Naive thymus-derived CD8-positive, alpha-beta T cell (primary cell): ENCODE measurements at places on chromosomes 4 and X. TPM values are rescaled to one million over a fixed set of nuclear protein-coding genes. Genes with fewer than 3 reads are reported as not detected.

GRCh38 chr4:80259817-80260216 lies 6.6 kb upstream of the FGF5 start:
- no peak for DNase-seq

DNA sequence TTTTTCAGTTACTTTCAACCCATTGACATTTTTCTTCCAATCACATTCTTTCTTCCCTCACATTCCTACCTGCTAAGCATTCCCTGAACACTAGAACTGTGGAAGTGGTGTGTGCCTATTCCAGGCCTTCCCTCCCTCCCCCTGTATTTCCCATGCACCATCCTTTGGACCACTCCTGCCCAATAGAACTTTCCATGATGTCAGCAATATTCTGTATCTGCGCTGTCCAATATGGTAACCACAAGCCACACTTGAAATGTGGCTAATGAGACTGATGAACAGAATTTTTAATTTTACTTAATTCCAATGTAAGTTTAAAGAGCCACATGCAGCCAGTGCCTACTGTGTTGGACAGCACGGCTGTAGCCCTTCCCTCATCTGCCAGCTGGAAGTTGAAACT lies 57.5 kb downstream of the DCTD start:
- DNase-seq: no peak

DNA sequence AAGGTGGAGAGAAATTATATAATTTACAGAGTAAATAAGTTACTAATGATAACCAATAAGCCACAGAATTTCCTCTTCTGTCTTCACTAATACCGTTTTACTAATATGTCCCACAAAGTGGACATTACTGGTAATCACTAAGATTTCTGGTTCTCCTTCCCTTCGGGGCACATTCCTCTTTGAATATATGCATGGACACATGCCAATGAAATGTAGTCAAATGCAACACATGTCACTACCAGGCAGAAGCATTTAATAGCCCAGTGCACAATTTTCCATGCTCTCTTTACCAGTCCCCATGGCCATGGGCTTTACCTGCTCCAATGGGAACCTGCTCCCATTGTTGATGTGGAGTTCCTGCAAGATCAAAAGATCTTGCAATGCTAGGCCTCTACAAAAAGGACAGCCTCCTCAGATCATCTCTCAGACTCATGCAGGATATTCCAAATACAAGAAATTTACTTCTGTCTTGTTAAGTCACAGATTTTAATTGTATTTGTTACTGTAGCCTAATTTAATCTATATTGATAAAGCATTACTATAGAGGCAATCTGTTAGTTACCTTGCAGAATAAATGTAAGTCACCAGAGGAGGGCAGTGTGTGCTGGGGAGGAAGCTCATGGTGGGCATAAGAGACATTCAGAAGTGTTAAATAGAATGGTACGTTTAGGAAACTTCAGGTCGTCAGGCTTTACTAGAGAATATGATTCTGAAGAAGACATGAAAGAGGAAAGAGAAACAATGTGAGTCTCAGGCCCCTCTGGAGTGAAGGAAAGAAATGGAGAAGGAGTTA lies 37.1 kb upstream of the INPP4B start:
- no peak for DNase-seq

DNA sequence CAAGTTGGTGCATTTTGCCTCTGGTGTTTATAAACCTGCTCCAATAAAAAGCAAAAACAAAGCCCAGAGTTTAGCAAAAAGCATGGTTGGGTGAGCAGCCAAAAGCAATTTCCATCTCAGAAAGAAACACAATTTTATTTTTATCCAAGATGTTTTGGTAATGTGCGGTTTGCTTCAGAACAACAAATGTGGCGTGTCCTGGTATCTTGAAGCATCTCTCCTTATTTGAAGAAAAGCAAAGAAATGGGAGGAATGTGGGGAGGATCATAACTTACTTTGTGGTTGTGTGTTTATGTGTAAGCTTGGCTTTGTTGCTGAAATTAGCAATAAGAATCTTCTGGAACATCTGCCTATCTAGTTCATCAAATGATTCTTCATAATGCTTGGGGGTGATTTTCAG lies 88.3 kb upstream of the DDX3X start:
- no peak for DNase-seq

DNA sequence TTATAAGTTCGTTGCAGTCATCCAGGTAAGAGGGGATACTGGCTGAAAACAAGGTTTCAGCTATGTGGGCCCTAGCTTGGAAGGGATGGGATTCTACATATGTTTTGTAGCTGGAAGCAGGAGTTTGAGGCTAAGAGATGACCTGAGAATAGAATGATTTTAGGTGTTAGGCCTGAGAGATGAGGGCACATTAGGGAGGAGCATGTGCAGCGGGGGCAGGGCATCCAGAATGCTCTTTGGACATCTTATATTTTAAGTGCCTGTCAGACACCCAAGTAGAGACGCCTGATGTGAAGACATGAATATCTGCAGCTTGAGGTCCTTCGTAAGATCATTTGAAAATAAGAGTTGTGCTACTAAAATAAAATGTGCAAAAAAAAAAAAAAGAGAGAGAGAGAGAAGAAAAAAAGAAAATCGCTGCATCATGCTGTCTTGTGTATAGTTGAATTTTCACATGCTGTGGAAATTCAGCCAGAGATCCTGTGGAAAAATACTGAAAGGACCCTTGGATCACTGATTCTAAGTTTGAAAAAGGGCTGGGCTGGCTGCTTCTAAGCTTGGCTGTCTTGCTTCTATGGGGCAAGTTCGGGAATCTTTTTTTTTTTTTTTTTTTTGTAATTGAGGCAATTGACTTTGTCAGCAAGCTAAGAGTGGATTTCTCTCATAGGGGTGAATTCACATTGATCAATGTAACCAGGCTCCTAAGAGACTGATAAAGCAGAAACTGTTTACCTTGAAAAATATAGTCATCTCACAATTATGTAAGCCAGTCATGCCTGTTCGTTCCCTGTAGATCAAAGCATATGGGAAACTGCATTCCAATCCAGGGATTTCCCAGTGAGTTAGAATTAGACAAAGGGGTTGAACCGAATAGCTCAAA lies 341.0 kb upstream of the GATB start:
- no peak for DNase-seq

DNA sequence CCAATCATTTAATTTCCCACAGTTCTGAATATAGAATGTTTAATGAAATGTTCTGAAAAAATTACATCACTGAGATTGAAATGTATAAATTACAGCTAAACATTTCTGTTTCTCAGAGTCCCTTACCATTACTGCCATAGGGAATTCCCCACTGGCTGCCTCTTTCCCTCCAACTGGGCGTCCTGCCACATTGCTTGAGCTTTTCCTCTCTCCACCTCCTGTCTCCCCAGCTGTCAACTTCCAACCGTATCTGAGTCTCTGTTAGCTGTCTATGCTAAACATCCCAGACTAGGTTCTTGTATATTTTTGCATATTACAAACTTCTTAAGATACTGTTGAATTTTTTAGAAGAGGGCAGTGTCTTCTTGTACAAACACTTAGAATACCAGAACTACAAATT lies 407.3 kb upstream of the SLIT2 start:
- no peak for DNase-seq

TGIF2LX gene
- not detected for total RNA-seq

DNA sequence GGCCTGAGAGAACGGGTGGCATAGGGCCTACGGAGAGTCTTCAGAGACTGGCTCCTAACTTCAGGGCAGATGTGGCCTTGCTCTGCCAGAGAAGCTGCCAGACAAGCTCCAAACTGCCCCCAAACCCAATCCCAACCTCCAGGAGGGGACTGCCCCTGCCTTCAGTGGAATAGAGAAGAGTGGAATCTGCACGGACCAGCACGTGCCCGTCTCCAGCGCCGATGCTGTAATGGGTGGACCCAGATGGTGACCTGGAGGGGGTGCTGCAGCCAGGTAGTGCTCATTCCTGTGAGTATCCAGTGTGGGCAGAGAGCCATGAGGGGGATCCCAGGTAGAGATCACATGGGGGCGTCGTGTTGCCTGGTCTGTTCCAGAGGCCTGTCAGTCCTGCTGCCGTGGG lies 73.2 kb upstream of the NKX1-1 start:
- no peak for DNase-seq

DNA sequence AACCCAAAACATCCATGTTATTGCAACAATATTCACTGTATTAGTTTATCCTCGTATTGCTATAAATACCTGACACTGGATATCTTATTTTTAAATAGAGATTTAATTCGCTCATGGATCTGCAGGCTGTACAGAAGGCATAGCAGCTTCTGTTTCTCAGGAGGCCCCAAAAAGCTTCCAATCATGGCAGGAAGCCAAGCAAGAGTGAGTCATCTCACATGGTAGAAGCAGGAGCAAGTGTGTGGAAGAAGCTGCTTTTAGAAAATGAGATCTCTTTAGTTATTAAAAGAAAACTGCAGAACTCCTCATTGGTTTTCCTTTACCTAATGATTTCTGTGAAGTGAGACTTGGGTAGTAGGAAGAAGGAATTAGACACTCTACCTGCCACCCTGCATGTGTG lies 16.4 kb downstream of the ZNF732 start:
- DNase-seq: no peak

PRAF2 gene
- 24.6 TPM for total RNA-seq

DNA sequence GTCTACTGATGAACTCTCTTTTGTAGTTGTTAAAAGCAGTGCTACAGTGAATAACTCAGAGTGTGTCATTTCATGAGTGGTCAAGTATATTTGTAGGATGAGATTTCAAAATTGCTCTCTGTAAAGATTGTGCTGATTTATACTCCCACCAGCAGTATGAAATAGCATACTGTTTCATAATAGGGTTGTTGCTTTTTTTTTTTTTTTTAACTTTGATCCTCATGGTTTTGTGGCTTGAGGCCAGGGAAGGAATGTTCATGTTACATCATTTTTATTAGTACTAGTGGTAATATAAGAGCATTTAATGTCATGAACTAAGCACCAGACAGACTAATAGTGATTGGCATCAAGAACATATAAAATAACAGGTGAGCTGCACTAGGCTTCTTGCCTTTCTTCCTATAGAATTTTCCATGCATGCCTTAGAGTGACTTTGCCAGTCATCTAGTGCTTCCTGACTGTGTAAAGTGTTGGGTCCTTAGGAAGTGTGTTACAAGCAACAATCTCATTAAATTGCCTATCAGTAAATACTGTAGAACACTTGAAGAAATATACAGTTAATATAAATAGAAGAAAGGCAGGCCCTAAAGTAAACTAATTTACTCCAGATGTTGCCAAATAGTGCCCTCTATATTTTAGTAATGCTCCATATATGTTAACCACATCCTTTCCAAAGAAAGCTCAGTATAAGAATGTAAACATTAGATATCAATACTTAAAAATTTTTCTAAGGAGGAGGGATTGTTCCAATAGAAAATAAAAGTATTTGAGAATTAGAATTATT lies 38.6 kb upstream of the MSMO1 start:
- no peak for DNase-seq

GRCh38 chrX:65726715-65727114 lies 59.3 kb downstream of the MSN start:
- DNase-seq: no peak

GRCh38 chr4:113636877-113637276 lies 124.7 kb downstream of the CAMK2D start:
- DNase-seq: peak; percentile 7

ERVMER34-1 gene
- not detected for total RNA-seq

FGFBP2 gene
- 12.8 TPM for total RNA-seq

RAB39B gene
- 13.5 TPM for total RNA-seq

ZNF275 gene
- 14.8 TPM for total RNA-seq

GRCh38 chr4:182913036-182913435 lies 4.2 kb downstream of the DCTD start:
- no peak for DNase-seq

DNA sequence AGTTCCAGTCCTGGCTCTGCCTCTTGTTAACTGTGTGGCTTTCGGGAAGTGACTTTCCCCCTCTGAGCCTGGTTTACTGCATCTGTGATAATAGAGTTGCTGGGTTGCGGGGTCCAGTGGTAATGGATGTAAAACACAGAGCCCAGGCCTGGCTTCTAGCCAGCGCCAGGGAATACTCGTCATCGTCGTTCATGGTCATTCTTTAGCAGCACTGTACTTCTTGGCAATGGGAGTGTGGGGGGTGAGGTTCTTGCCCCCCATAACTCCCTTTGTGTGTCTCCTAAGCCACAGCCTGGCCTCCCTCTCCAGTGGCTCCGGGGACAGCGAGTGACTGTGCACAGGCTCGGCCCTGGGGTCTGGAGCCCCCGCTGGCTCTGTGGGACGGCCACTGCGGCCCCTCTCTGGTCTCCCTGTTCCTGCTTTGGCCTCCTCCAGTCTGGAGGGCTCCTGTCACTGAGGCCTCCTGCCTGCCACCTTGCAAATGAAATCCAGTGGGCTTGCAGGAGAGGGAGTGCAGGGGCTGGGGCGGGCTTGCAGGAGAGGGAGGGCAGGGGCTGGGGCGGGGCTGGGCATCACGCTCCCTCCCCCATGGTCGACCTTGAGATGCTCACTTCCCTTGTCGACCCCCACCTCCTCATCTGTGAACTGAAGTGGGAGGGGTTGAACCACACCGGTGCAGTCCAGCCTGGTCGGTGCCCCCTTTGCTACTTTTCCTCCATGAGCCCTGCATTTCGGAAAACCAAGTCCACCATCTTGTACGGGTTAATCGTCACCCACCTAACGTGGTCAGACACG lies 13.2 kb downstream of the PSAPL1 start:
- no peak for DNase-seq

PNMA5 gene
- total RNA-seq: not detected

RHOH gene
- total RNA-seq: 249 TPM

DNA sequence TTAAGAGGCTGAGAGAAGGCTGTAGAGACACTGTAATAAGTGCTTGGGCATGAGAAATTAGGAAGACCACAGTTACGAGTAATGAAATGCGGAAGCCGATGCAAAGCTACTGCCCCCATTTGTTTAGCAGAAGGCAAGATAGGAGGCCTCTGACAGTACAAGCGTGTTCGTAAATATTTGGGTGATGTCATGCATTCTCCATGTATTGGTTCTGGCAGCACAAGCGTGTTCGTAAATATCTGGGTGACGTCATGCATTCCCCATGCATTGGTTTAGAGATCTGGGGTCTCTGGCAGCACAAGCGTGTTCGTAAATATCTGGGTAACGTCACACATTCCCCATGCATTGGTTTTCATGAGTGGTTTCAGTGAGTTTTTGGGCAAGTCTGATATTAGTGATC lies 661.5 kb upstream of the FRG1 start:
- no peak for DNase-seq

GRCh38 chrX:70196961-70197720 lies 19.9 kb downstream of the DGAT2L6 start:
- DNase-seq: peak; percentile 56

DNA sequence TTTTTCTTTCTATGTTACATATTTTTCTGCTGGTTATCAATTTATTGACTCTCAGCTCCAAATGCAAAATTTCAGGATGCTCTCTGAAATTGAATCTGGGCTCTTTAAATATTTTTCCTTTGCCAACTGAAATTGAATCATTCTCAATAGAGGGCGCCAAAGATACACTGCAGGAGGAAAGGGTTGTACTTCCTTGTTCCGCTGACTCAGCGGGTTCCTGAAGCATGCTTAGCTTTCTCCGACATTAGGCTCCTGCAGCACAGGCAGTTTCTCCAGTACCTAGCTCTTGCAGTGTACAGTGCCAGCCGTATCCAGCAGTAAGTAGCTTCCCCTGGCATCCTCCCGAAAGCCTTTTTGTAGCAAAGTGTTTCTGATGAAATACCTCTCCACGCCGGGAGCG lies 28.8 kb upstream of the CFAP47 start:
- no peak for DNase-seq
